Pancreas (tissue), 10 donors: ENCODE measurements at places on chromosomes 7 and 10. TPM values are rescaled to one million over a fixed set of nuclear protein-coding genes. Genes with fewer than 3 reads are reported as not detected.

DNA sequence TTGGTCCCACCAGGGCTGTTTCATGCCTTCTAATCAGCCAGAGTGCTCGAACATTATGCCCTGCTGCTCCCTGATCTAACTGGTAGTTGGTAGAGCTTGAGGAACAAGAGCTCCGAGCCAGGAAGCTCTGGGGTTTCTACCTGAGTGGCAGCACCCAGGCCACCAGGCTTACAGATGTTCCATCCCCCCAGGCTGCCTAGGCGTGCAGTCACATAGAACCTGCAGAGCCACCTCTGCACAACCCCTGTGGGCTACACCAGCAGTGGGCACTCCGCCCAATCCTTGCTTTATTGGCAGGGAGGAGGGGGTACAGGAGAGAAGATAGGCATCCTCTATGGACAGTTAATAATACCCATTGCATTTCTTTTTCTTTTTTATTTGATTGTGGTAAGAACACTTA, 21.8 kb downstream of the MAP3K8 start:
- peak overlapping the region; percentile 37 for H3K27ac ChIP-seq
- no peak for DNase-seq
- H3K36me3 ChIP-seq = peaks cover 39% of the 10 kb centered on the region
- no peak overlapping the region for H3K4me3 ChIP-seq
- no peaks in the 10 kb centered on the region for H3K27me3 ChIP-seq

The ZNF365 gene
- 0.09 TPM for total RNA-seq

GRCh38 chr10:100328198-100328597, 1.8 kb downstream of the PKD2L1 start:
- no peaks in the 10 kb centered on the region for H3K27me3 ChIP-seq
- H3K36me3 ChIP-seq = no peaks in the 10 kb centered on the region
- no peak overlapping the region for H3K4me3 ChIP-seq
- no peak for DNase-seq
- H3K4me1 ChIP-seq = no peaks in the 10 kb centered on the region
- H3K27ac ChIP-seq = no peak overlapping the region

DNA sequence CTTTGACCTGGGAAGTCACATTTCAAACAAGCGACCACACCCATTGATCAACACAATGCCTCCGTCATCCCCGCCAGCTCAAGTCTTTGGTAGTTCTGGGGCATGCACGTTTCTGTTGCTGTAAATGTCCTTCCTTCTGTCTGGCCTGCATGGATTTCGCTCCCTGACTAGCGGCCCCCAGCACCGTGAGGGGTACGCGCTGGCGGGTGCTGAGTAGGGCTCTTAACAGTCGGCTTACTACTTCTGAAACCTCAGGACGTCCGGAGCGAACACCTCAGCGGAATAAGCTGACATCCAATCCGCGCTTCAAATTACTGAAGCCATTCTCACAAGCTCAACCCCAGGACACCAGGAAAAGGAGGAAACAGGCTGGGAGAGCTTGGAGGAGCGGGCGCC, 505 bp downstream of the NUDCD3 start:
- H3K27ac ChIP-seq = peak overlapping the region; percentile 99
- peak overlapping the region; percentile 50 for H3K4me3 ChIP-seq
- H3K4me1 ChIP-seq = peaks cover 40% of the 10 kb centered on the region
- DNase-seq = no peak
- H3K36me3 ChIP-seq = no peaks in the 10 kb centered on the region
- H3K27me3 ChIP-seq = no peaks in the 10 kb centered on the region

DNA sequence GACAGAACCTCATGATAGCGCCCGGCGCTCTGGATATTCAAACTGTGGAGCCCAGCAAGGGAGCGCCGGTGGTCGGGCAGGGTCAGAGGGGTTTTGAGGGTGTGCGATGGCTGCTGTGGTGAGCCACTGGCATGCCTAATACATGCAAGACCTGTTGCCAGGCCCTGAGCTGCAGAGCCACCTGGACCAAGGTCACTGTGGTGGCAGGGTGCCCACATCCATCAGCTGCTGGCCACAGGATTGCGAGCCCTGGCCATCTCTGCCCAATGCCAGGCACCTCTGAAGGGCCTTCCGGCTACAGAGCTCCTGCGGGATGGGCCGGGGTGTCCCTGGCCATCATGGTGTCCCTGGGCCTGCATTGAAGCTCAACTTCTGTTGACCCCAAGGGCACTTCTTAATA, 123.0 kb upstream of the TNRC18 start:
- H3K27ac ChIP-seq = no peak overlapping the region
- no peaks in the 10 kb centered on the region for H3K27me3 ChIP-seq
- H3K4me3 ChIP-seq = no peak overlapping the region
- DNase-seq = peak; percentile 91
- H3K4me1 ChIP-seq = peaks cover 6% of the 10 kb centered on the region
- no peaks in the 10 kb centered on the region for H3K36me3 ChIP-seq

The HHEX gene
- 18.1 TPM for total RNA-seq

- no peak for DNase-seq
- peaks cover 3% of the 10 kb centered on the region for H3K4me1 ChIP-seq
These were observed 4.8 kb upstream of the ZNF783 start for GRCh38 chr7:149257146-149257545.
